ENCODE measurements at places on chromosomes 13 and 19. TPM values are rescaled to one million over a fixed set of nuclear protein-coding genes. Genes with fewer than 3 reads are reported as not detected.

The CEACAM7 gene
- not detected for total RNA-seq

The NAXD gene
- total RNA-seq, result 15.3 TPM

The CEACAM21 gene
- total RNA-seq, result not detected

The ACP5 gene
- total RNA-seq, result 3.1 TPM

The C1QTNF9B gene
- not detected for total RNA-seq

All from regular cardiac myocyte (primary cell).